ENCODE measurements at places on chromosomes 11 and 22.

- DNase-seq, result no peak
These were observed 48.1 kb downstream of the EP300 start for GRCh38 chr22:41140365-41140957.

DNA sequence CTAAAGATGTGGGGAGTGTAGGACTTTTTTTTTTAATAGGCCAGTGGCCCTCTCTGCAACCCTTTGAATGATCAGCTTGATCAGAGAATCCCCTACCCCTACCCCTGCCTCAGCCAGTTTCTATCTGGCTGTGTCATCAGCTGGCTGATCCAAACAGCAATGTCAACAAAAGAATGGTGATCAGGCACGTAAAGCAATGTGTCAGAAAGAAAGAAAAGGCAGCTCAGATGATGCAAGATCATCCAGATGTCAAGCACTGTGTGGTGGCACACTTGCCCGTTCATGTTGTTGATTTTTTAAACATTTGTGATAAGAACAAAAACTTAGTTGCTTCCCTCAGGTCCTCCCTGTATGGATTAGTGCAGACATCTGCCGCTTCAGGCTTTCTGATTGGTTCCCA is 26.3 kb upstream of the EHF start:
- no peak for DNase-seq

DNA sequence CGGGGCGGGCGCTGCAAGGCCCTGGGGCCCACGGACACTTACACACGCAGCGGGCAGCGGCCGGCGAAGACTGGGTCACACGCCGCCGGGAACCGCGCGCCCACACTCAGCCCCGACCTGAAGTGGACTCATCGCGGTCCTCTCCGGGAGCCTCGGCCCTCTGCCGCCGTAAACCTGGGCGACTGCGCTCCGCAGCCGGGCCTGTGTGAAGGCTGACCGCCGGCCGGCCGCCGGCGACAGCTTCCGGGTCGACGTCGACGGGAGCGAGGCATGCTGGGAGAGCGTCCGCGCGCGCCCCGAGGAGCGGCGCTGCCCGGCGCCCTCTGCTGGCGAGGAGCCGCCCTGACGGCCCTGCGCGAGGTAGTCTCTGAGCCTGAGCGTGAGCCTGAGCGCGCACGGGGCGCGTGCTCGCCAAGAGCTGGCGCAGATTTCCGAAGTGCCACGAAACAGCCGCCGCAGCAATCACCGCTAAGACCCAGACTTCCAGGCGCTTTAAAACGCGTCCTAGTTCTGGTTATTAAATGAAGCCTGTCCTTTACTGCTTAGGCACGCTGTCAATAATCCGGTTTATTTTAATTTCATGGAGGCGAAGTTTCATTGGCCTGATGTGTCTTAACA is at the start of gene SNX19:
SNX19 (minus strand) TSS at position 242 of the 618 bp plus-strand sequence. CDS start 540 bp downstream, outside the sequence.
- peak; percentile 86 for DNase-seq

DNA sequence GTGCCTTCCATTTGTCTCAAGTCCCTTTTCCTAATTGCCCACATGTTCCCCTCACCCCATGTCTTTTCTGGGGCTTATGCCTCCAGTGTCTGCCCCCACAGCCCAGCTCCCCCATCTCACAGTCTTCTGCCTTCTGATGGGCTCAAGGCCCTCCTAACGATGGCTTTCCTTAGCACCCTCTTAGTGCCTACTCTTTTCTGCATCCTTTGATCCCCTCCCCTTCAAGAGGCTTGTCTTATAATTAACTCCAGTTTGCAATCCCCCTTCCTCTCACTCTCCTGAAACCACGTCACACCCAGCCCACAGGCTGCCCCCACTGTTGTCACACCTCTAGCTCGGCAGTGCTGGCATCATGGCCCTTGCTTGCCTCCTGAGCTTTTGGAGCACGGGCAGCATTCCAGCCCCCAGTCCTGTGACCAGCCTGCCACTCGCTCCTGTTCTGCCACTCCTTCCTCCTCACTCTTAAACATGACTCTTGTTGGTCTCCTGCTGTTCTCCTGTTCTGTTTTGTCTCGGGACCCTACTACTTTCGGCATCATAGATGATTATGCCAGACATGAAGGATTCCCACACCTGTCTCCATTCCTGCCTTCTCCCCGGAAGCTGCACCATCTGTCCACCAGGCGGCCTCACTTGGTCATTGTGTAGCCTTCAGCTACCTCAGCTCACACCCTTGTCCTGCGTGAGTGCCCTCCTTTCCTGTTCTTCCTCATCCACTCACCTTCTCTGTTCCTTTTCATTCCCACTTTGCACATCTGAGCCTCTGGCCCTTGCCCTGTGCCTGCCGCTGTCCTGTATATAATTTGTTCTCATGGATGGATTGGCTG is 26.1 kb downstream of the UBE2L3 start:
- DNase-seq, result no peak

- DNase-seq, result no peak
These were observed 328.7 kb upstream of the B3GAT1 start for GRCh38 chr11:134740590-134741261.

GRCh38 chr11:44524751-44525201 is 40.7 kb upstream of the CD82 start:
- DNase-seq, result no peak

- DNase-seq, result no peak
These were observed 13.1 kb downstream of the PANX1 start for GRCh38 chr11:94141511-94142307.

GRCh38 chr22:47171441-47172221 is 409.2 kb downstream of the TBC1D22A start:
- no peak for DNase-seq

DNA sequence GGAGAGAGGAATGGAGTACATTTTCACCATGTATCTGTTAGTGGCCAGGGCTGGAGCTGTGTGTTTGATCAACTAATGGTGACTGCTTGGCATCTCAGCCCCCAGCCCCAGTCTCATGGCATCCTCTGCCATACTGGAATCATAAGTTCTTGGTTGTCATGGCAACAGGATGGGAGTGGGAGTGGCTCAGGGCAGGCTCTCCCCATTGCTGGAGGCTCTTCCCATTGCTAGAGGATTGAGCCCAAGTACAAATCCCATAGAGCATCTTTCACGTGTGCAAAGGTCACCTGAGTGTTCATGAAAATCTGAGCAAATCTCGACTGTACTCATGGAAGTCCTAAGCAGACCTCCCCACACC is 14.9 kb downstream of the DNAJB13 start:
- no peak for DNase-seq

DNA sequence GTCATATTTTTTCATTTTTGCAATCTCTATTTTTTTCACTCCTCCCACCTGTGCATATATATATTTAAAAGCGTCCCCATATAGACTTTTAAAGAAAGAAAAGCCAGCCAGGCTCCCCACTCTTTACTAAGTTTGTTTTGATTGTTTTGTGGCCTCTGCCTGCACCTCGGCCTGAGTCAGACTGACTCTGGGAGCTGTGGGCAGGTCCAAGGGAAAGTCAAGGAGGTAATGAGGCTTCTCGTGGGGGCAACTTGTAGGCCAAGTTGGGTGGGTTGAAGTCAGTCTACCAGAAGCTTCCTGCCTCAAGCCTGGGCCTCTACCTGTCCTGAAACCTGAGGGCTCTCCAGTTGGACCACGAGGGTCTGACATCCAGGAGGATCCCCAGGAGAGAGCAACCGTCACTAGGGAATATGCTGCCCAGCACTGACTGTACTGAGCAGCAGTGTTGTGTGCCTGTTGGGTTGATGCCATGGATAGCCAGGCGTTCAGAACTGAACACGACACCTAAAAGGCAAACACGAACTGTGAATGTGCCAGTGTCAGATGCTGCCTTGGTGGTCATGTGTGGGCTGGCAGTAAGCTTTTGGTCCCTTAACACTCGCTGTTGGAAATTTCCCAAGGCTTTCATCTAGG is 58.8 kb downstream of the BMAL1 start:
- DNase-seq, result no peak

- no peak for DNase-seq
These were observed 56.5 kb upstream of the AMPD3 start for GRCh38 chr11:10398525-10398924.

- peak; percentile 29 for DNase-seq
These were observed 196.9 kb downstream of the CSNK2A3 start for GRCh38 chr11:11155962-11156815.

- no peak for DNase-seq
These were observed 14.8 kb downstream of the CSF2RB start for GRCh38 chr22:36928196-36928595.

DNA sequence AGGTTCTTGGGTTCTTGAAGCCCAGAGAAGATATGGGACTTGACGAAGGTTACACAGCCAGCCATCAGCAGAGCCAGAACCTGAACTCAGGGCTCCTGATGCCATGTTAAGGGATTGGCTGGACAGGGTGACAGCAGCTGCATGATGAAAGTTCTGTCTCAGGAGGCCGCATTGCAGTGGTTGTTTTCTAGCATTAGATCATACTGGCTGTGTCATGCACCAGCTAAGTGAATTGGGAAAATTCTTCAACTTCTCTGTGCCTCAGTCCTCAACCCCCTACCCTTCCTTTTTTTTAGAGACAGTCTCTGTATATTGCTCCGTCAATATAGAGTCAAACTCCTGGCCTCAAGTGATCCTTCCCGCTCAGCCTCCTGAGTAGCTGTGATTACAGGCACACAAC is 5.4 kb upstream of the LTBP3 start:
- no peak for DNase-seq

GRCh38 chr11:9802291-9802861 is 138.5 kb downstream of the SWAP70 start:
- DNase-seq, result no peak

- DNase-seq, result no peak
These were observed 214.6 kb downstream of the NTM start for GRCh38 chr11:131584785-131585592.

DNA sequence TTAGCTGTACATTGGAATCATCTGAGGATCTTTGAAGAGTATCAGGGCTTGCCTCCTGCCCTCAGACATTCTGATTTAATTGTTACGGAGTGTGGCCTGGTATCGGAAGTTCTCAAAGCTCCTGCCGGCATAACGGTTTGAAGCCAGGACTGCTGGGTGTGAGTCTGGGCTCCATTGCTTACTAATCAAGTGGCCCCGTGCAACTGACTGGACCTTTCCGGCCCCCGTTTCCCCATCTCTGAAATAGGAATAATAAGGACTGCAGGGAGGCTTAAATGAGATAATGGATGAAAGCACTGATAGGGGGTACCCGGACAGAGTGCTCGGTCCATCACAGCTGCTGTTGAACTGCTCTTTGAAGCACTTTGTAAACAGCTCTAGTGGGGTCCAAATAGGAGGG is 1.7 kb downstream of the PLEKHB1 start:
- no peak for DNase-seq

GRCh38 chr11:65121447-65121864 is 478 bp downstream of the FAU start:
- no peak for DNase-seq

GRCh38 chr11:10599388-10600175 is 31.1 kb upstream of the LYVE1 start:
- no peak for DNase-seq

- no peak for DNase-seq
These were observed 23.9 kb downstream of the CACNA1I start for GRCh38 chr22:39594411-39594810.

GRCh38 chr11:134497586-134497985 is 85.5 kb upstream of the B3GAT1 start:
- no peak for DNase-seq

GRCh38 chr11:3907590-3907989 is 52.1 kb downstream of the STIM1 start:
- no peak for DNase-seq

DNA sequence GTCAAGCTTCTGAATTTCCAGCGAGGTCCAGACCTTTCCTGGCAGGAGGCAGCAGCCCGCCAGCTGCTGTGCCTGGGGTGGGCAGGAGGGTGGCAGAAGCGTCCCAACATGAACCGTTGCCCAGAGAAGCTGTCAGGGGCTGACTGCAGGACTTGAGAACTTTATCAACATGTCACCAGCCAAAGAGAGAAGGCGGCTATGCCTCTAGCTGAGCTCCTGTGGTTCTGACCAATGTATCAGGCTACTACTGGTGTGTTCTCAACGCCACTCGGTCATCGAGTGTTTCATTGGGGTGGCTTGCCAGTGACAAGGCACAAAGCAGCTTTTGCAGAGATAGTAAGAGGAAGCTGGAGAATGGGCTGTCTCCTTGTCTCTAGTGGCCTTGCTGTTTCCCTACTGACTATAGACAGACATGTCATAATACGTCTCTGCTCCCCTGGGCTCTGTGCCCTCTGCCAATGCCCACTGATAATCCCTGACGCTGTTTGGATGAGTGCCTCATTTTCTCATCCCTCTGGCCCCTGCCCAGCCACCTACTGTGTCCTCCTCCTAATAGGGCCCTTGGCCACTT is 17.6 kb upstream of the ASCC2 start:
- no peak for DNase-seq

GRCh38 chr11:20933958-20934357 is 264.6 kb downstream of the NELL1 start:
- no peak for DNase-seq

DNA sequence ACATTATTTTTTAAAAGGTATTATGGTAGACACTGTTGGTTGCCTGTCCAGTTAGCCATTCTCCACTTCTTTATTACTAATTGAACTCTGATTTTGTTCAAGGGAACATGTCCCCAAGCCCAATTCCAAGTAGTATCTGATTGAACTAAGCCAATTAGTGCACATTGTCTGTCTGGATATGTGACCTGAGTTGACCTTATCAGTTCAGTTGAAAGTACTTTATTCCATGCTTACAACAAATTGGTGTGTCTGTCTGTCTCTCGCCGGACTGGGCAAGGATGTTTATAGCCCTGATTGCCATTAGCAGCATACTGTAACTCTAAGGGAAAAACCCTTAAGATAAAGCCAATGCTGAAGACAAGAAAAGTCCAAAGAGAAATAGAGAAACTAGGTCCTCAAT is 85.6 kb downstream of the INTS4 start:
- DNase-seq, result no peak

DNA sequence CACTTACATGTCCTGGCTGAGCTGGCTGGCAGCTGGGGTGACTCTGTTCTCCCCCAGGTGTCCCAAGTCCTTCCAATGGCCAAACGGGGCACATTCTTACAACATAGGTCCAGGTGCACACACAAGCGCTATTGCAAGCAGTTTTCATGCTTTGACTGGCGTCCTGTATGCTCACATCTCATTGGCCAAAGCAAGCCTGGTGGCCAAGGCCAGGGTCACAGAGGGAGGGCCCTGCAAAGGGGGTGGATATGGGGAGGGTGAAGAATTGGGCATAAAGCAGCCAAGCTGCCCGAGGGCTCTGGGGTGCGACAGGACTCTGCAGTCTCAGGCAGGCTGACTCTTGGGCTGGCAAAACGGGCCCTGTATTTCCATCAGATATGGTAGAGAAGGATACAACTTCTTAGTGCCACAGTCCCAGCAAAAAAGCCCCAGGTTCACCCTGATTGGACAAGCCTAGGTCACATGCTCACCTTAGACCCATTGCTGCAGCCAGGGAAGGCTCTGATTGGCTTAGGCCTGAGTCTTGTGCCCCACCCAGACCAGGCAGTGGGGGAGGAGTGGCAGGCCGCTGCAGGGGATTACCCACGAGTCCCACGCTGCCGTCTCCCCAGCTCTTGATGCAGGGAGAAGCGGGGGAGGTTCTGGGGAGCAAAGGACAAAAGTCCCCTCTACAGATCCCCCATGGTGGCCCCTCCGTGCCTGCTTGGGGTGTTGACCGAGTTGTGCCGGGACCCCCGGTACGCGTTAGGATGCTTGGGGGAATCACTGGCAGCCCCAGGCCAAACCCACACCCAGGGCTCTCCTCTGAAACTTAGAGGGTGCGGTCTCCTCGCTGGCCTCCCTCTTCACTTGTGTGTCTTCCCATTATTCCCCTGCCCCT is 110.8 kb downstream of the ARHGAP8 start:
- no peak for DNase-seq
